CD4-positive, alpha-beta memory T cell (primary cell): ENCODE measurements at places on chromosomes 12 and 14.

- no peak for DNase-seq
These were observed 82.9 kb downstream of the SPATA7 start for GRCh38 chr14:88468406-88468805.

DNA sequence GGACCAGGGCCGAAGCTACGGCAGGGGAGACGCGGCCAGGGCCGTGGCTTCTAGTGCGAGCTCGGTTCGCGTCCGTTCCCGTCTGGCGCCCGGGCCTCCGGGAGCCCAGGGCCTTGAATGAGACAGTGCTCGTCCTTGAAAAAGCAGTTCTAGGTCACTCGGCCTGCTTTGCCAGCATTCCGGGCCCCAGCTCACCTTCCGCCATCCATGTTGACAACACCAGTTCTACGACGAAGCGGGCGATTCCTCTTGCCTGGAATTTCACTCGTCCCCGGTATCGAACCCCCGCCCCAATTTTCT is 4.5 kb downstream of the OR10AD1 start:
- DNase-seq, result no peak

DNA sequence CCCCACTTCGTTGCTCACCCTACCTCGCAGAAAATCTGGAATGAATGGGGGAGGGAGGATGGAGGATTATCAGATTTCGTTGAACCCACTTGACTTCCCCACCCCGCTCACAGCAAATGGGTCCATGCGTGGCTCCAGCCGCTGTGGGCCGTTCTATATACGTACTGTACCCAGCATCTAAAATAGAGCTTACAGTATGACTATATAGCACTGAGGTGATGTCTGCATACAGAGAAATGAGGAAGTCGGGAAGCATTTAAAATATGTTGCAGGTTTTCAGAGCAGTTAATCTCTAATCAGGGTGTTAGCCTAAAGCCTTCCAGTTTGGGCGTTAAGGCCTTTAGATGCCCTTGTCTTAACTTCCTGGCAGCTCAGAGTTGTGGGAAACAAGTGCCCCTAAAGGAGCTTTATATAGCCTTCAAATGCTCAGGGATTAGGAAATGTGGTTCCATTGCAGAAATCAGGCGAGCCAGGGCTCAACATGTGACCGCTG is 1.4 kb downstream of the BICDL1 start:
- DNase-seq, result no peak

DNA sequence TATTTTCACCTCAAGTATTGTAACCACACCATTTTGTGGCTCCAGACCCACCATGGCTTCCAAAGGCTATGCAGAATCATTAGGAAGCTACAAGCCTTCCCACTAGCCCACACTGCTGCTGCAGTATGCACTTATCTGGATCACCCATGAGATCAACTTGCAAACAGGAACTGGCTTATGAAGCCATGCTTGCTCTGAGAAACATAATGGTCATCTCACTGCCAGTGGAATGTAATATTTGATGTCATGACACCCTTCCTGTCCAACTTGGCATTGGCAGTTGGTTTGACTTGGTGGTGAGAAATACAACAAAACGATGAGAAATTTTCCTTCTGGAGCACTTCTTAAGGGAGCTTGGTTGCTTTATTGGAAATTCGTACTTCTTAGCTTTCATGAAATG is 69.3 kb upstream of the FRMD6 start:
- DNase-seq, result no peak

DNA sequence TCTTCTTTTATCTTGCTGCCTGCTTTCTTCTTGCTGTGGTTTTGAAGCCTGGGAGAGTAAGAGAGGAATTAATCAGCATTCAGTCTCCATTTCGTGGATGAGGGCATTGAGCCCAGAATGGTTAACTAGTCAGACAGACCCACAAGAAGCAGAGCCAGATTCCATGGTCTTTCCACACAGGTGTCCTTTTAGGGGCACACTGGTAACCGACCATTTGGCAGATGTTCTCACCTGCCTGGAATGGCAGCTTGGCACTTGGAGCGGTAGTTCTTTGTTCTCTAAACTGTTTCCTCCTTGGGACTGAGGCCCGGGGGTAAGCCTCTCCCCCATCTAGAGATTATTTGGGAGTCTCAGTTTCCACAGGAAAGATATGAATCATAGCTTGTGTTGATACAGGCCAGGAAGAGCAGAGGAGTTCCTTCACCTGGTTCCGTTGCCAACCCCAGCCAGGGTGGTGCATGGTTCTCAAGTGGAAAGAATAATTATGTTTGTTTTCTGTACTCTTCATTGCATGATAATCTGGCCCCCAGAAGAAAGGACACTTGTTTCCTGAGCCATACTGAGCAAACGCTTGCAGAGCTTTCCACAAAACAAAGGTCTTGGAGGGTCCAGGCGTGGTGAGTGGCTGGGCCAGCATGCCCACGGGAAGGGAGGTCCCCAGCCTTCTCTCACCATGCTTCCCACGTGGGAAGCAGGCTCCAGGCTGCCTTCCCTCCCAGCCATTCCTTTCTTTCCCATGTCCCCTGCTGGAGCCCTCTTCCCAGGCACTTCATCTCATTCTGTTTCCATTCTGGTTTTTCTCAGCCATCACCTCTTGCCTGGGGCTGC is 2.0 kb upstream of the KRT75 start:
- DNase-seq, result no peak

GRCh38 chr14:95862243-95862642 is 14.4 kb upstream of the TUNAR start:
- DNase-seq, result no peak

- DNase-seq, result no peak
These were observed 18.8 kb downstream of the TCP11L2 start for GRCh38 chr12:106321139-106321850.

GRCh38 chr14:22915886-22916521 is 2.9 kb downstream of the RBM23 start:
- DNase-seq, result no peak
